Gastrocnemius medialis (tissue), 4 donors: ENCODE measurements at places on chromosomes 5 and 9. TPM values are rescaled to one million over a fixed set of nuclear protein-coding genes. Genes with fewer than 3 reads are reported as not detected.

The ARID3C gene
- total RNA-seq, result not detected

DNA sequence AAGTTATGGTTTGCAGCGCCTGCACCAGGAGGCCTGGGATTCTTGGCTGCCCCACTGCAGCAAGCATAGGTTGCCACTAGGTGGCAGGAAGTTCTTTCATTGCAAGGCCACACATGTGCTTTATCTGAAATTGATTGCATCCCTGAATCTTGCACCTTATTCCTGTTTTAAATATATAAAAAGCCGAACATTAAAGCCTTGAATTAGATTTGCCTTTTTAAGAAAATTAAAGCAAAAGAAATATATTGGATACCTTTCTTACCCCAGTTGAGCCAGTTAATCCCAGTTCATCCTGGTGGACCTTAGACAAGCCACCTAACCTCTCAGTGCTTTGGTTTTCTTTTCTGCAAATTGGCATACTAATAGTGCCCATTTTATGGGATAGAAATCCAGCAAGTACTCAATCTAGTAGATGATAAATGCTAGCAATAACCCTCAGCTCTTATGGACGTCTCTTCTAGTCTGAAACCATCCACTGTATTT lies 6.3 kb upstream of the TRMT10B start:
- H3K36me3 ChIP-seq, result no peaks in the 10 kb centered on the region
- H3K27ac ChIP-seq, result no peak overlapping the region
- no peaks in the 10 kb centered on the region for H3K27me3 ChIP-seq

GRCh38 chr5:139549162-139549894 lies 11.8 kb upstream of the UBE2D2 start:
- H3K4me1 ChIP-seq, result peaks cover 7% of the 10 kb centered on the region
- no peak for DNase-seq
- H3K4me3 ChIP-seq, result no peak overlapping the region
- no peak overlapping the region for H3K27ac ChIP-seq
- no peaks in the 10 kb centered on the region for H3K36me3 ChIP-seq

- no peaks in the 10 kb centered on the region for H3K36me3 ChIP-seq
- no peaks in the 10 kb centered on the region for H3K4me1 ChIP-seq
- H3K27me3 ChIP-seq, result no peaks in the 10 kb centered on the region
- no peak overlapping the region for H3K4me3 ChIP-seq
- no peak overlapping the region for H3K27ac ChIP-seq
- DNase-seq, result no peak
These were observed 93.8 kb upstream of the FANCC start for GRCh38 chr9:95411054-95411892.

The IL9 gene
- not detected for total RNA-seq

The PCDHGA10 gene
- 2.4 TPM for total RNA-seq

GRCh38 chr5:148729182-148729581 lies 74.9 kb upstream of the HTR4 start:
- H3K36me3 ChIP-seq, result no peaks in the 10 kb centered on the region
- no peak overlapping the region for H3K4me3 ChIP-seq
- H3K4me1 ChIP-seq, result no peaks in the 10 kb centered on the region
- H3K27ac ChIP-seq, result no peak overlapping the region

GRCh38 chr9:34611811-34612787 lies at the start of gene RPP25L:
Gene RPP25L, minus strand, starts transcription at chr9:34612097. Its CDS starts 801 bp downstream, at chr9:34611296.
- H3K27ac ChIP-seq, result peak within 1 kb of the TSS; percentile 98
- peaks cover 23% of the 10 kb centered on the region for H3K4me1 ChIP-seq
- H3K4me3 ChIP-seq, result peak within 1 kb of the TSS; percentile 83
- peaks cover 23% of the 10 kb centered on the region for H3K36me3 ChIP-seq

- no peaks in the 10 kb centered on the region for H3K36me3 ChIP-seq
- no peak overlapping the region for H3K27ac ChIP-seq
- no peak overlapping the region for H3K4me3 ChIP-seq
- H3K4me1 ChIP-seq, result peaks cover 21% of the 10 kb centered on the region
These were observed 26.9 kb downstream of the CNOT6 start for GRCh38 chr5:180521101-180521500.

DNA sequence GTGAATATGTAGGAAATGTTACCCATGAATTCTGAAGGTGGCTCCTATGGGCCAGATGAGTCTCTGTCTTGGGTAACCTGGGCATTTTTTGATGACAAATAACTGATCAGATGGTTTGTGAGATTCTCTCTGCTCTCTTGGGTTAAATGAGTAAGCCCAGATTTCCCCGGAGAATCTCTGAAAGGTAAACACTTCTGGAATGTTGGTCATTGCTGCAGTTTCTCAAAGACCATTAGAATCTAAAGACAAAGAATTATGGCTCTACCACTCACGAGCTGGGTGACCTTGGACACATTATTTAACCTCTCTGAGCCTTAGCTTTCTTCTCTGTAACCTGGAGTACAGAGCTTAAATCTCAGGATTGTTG lies 191.2 kb downstream of the DAB2IP start:
- DNase-seq, result no peak
- no peaks in the 10 kb centered on the region for H3K36me3 ChIP-seq
- H3K4me3 ChIP-seq, result no peak overlapping the region
